ENCODE measurements at places on chromosomes 12 and 14.
A peak's percentile ranks its signal among the peaks of the same experiment; 100 is the strongest.

- no peak for DNase-seq
Observed at GRCh38 chr12:106883426-106883825, 72.3 kb upstream of the TMEM263 start.

DNA sequence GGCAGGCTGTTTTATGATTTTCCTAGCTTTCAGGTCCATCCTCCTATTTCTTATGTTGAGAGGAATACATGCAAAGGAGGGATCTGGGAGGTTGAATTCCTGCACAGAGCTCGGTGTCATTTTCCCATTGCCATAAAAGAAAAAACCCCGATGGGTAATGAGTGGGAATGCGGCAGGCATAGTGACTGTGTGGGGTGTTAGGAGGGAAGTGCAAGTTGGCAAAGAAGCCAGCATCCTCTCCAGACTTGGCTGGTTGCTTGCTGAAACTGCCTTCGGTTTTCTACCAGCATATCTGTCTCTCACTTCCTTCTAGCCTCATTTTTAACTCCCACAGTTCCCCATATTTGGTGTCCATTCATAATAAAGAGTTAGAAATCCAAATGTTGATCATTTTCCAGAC, 1046.1 kb downstream of the SLC6A15 start:
- no peak for DNase-seq

GRCh38 chr14:46140445-46140844, 511.1 kb downstream of the RPL10L start:
- no peak for DNase-seq

- DNase-seq: peak; percentile 75
Observed at GRCh38 chr12:7937833-7938506, 2.0 kb upstream of the SLC2A3 start.

- DNase-seq: no peak
Observed at GRCh38 chr14:75215520-75215919, 39.1 kb upstream of the TMED10 start.

- no peak for DNase-seq
Observed at GRCh38 chr14:68266998-68267397, 447.4 kb downstream of the RAD51B start.

GRCh38 chr14:100804558-100805309, 21.2 kb upstream of the MEG3 start:
- no peak for DNase-seq

- DNase-seq: peak; percentile 88
Observed at GRCh38 chr12:107349008-107349747, 255.8 kb upstream of the CRY1 start.

- no peak for DNase-seq
Observed at GRCh38 chr14:39680777-39681176, 248.5 kb upstream of the FBXO33 start.

DNA sequence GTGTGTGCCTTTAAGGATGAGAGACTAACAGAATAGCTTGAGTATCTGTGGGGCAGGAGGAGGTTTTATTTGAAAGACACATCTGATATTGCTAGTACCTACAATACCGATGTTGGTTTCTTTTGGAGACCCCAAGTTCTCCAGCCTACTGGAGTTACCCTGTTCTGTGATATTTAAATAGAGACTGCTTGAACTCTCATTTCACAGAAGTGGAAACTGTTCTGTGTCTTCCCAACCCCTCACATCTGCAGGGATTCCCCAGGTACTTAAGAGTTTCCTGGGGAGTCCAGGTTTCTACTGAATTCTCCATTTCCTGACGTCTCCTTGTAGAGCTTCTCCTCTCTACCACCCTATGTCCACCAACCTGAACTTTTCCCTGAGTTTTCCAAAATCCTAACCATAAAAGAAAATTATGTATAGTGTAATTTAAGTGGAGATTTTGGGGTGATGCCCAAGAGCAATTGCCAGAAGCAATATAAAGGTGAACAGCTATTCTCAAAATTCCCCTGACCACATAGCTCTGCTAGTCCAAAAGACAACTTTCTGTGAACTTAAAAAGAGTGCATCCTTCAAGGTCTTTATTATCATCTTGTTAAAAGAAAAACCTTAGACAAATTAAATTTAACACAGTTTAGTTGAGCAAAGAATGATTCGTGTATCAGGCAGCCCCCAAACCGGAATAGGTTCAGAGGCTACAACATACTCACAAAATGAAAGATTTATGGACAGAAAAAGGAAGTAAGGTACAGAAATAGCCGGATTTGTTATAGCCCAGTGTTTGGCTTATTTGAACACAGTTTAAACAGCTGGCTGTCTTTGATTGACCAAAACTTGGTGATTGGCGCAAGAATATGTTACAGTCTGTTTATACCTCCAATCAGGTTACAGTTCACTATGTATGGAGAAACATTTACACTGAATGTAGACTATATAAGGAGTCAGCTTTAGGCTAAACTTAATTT, 373.4 kb downstream of the NUAK1 start:
- no peak for DNase-seq

DNA sequence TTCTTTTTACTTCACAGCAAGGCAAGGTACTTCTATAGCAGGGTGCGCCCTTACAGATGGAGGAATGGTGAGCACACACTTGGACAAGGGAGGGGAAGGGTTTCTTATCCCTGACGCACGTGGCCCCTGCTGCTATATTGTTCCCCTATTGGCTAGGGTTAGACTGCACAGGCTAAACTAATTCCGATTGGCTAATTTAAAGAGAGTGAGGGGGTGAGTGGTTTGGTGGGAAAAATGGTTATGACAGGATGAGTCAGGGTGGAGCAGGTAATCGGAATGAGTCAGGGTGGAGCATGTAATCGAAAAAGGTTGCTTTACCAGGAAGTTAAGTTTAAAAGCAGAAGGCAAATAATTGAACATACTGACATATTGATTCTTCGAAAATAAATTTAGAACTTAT, 23.7 kb upstream of the RAB21 start:
- DNase-seq: no peak

- no peak for DNase-seq
Observed at GRCh38 chr12:46087916-46088439, 97.6 kb upstream of the SCAF11 start.

DNA sequence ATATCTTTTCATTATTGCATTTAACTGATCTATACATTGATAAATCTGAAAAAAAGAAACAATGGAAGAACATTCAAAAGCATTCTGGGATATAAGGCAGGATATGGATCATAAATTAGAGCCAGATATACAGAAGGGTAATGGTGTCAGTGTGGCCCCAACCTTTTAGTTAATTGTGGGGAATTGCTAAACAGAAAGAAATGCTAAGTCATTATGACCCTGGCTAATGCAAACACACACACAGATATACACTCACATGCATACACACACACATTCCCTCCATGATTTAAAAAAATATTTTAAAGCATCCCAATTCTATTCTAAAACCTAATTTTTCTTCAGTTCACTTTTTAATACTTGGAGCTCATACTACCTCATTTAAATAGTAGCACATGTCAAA, 404.5 kb downstream of the BCAT1 start:
- DNase-seq: no peak

GRCh38 chr12:56115329-56115728, 1.1 kb upstream of the RPL41 start:
- no peak for DNase-seq

DNA sequence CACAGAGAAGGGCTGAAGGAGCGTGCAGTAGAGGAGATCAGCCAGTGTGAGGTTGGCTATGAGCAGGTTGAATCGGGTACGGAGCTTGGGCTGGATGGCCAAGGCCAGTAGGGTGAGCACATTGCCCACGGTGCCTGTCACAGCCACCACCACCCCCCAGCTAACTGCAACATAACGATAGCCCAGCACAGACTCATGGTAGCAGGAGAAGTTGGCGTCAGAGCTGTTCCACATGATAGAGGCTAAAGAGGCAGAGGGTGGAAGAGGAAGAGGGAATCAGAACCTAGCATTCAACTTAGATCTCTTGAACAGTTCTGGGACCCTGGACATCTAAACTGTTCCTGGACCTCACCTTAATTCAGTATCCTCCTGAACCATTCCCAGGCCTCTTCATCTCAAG, 668 bp downstream of the GPR84 start:
- no peak for DNase-seq

GRCh38 chr12:89333564-89334252, 18.6 kb downstream of the DUSP6 start:
- no peak for DNase-seq

- peak; percentile 10 for DNase-seq
Observed at GRCh38 chr12:127293507-127294310, 973.3 kb upstream of the TMEM132C start.

DNA sequence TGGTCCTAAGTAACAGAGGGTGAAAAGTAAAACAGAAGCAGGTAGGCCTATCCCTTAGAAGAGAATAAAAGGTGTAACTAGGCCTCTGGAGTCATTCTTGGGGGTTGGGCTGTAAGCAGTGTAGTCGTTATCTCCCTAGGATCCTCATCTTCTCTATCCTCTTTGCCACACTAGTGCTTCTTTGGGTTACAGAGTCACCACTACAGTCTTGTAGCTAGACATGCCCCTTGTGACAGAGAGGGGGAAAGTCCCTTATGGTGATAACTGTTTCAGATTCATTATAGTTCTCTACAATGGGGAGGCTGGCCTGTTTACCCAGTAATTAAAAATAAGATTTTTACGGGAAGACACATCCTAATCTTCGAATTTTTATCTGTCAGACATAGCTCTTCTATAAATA, 16.4 kb upstream of the SRP54 start:
- DNase-seq: no peak

GRCh38 chr12:131897875-131898274, 3.5 kb downstream of the ULK1 start:
- DNase-seq: no peak

DNA sequence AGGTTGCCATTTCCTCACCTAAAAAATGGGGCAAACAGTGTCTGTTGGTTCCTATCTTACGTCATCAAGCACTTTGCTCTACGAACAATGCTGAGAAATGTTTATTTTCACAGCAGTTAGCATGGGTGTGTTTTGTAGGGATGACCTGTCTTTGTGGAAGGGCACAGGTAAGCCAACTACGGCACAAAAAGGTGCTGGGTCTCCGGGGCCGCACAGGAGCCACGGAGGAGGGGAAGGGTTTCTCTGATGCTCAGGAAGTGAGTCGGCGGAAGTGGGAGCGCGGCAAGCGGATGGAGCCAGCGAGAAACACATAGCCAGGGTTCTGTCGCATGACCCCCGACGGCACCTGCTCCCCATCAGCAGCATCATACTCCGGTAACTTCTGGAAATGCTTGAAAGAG, 65.6 kb upstream of the TCL1B start:
- no peak for DNase-seq

GRCh38 chr14:20436363-20436755, 393 bp upstream of the KLHL33 start:
- DNase-seq: no peak

DNA sequence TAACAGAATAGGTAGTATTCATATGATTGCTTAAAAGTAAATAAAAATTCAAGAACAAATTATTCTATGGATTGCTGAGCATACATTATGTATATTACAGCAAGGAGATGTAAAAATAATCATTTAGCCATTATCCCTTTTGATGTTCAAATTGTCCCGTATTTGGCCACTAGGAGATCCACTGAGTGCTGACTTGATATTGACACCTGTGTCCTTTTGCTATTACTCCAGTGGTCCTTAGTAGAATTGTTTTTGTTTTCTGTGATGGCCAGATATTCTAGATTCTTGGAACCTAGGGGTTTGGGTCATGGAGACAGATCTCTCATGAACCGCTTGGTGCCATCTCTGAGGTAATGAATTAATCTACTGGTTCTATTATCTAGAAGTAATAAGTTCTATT, 16.8 kb downstream of the ERO1A start:
- DNase-seq: no peak

- DNase-seq: no peak
Observed at GRCh38 chr14:68651652-68652432, 141.0 kb downstream of the ZFP36L1 start.

DNA sequence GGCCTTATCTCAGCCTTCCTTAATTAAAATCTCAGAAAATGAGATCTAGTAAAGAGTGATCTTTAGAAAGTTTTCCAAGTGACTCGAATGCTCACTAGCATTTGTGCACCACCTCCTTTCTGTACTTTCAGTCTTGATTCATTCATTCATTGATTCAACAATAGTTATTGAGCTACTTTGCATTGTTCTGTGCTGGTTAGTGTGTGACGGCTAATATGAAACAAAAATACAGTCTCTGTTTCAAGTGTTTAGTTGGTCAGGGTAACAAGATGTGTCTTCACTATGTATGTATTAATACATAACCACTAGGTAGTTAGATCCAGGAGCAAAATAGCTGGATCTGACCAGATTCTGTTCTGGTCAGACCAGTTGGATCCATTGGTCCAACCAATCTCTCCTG, 100.9 kb downstream of the FAR2 start:
- no peak for DNase-seq

DNA sequence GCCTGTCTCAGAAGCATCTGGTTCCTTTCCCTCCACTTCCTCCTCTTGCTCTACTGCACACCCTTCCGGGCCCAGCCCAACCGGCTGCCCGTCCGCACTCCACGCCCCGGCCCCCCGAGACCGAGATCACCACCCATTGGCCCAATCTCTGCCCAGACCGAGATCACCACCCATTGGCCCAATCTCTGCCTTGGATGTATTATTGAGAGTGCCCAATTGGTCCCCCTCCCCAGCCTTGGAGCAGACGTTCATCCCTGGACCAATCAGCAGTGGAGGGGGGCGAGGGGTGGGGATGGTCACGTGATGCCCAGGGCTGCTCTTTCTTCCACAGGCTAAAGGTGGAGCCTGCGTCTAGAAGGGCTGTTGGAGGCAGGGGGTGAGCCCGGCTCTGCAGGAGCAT, 75.6 kb upstream of the TMEM132C start:
- DNase-seq: no peak

DNA sequence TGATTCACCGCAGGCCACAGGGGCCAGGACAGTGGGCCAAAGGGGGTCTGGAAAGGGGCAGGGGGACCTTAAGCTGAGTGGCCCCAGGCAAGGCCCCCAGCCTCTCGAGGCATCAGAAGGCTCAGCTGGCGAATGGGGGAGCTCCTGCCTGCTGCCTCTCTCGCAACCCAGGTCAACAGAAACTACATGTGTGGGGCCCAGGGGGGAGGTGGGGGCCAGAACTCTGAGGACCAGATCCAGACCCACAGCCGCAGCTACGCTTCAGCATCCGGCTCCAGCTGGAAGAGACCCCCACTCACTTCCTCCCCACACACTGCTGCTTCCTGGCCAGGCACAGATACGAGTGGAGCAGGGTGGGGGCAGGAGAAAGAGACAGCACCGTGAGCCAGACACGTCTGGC, 46.5 kb downstream of the NCOR2 start:
- peak; percentile 67 for DNase-seq

DNA sequence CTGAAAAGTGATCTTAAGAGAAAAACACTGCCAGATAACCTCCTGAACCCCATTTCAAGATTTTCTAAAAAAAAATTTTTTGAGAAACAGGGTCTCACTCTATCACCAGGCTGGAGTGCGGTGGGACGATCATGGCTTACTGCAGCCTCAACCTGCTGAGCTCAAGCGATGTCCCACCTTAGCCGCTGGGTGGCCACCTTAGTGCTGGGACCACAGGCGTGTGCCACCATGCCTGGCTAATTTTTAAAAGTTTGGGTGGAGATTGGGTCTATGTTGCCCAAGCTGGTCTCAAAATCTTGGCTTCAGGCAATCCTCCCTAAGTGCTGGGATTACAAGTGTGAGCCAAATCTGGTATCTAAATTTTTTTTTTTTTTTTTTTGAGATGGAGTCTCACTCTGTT, 3.4 kb downstream of the PNMA1 start:
- DNase-seq: no peak

- peak; percentile 4 for DNase-seq
Observed at GRCh38 chr12:51293696-51294095, 23.5 kb upstream of the SMAGP start.

- no peak for DNase-seq
Observed at GRCh38 chr12:29030006-29030405, 119.1 kb upstream of the FAR2 start.

GRCh38 chr12:5262885-5263284, 169.0 kb upstream of the NTF3 start:
- no peak for DNase-seq

- DNase-seq: no peak
Observed at GRCh38 chr12:122312926-122313325, 46.6 kb upstream of the VPS33A start.

All from kidney capillary endothelial cell (primary cell).